ENCODE measurements at places on chromosomes 2 and 18.

GRCh38 chr2:237327175-237327950 lies 86.6 kb downstream of the COL6A3 start:
- no peak for DNase-seq

GRCh38 chr18:8811115-8811514 lies 105.8 kb downstream of the MTCL1 start:
- DNase-seq: no peak

DNA sequence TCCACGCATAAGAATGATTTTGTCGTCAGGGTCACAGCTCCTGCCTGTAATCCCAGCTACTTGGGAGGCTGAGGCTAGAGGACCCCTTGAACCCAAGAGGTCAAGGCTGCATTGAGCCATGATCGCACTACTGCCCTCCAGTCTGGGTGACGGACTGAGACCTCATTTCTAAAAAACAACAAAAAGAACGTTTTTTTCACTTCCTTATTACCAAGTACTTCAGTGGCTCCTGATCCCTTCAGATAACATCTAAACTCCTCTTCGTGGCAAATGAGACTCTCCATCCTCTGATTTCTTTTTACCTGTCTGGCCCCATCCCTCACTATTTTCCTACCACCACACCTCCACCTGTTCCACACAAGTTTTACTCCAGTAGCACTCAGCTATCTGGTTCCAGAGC lies 105.4 kb upstream of the TLK1 start:
- DNase-seq: no peak

GRCh38 chr2:217535957-217536708 lies 466.7 kb downstream of the TNS1 start:
- no peak for DNase-seq

DNA sequence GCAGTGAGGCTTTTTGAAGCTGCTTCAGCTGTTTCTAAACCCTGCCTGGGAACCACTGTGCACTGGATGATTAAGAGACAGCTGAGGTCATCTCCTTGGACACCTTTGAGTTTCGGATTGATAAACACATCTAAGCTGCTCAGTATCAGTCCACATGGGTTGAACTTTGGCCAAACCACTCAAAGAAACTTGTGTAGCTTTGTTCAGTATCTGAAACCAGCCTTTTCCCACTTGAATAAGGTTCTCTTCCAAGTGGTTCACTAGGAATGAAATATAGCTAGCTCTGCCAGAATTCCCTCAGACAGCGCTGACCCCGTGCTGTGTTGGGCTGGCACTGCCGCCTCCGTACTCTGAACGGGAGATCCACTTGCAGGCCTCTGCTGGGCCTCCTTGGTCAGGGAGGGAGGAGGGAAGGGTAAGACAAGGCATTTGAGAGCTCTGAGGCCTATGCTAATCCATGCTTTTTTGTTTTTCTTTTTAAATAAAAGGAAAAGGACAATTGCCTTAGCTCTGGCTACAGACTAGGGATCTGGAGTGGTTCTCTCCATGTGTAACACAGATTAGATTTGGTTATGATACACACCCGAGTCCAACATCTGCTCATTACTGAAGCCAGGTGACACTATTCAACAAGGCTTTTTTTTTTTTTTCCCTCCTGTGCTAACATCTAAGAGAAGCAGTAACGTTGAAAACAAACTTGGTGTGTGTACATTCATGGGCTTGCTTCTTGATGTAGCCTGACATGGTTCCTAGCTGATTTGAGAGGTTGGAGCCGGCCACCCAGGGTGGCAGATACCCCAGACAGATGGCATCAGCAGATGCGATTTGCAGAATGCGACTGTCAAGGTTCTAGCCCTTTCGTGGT lies 67.7 kb downstream of the NCK2 start:
- no peak for DNase-seq

DNA sequence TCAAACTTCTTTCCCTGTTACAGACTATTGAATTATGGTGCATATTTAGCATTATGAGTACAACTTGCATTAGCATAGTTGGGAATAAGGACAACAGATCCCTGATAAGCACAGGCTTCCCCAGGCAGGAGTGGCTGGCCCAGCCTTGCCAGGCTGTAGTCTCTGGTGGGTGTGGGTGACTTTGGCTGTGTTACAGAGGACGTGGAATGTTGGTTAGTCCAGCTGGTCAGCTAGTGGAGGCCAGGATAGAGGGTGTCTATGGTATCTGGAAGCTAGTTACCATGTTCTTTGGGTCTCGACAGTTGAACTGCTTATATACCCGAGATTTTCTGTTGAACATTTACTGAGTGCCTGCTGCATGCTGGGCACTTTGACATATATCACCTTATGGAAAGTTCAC lies 4.7 kb downstream of the SH3RF3 start:
- DNase-seq: no peak

- no peak for DNase-seq
These were observed 51.0 kb downstream of the FAM168B start for GRCh38 chr2:131042148-131042775.

- no peak for DNase-seq
These were observed 80.6 kb downstream of the THADA start for GRCh38 chr2:43515248-43515647.

- DNase-seq: no peak
These were observed 125.5 kb upstream of the XIRP2 start for GRCh38 chr2:166762746-166763145.

- DNase-seq: no peak
These were observed 132.7 kb downstream of the CCBE1 start for GRCh38 chr18:59564561-59564960.
